Kasumi-1 (cell line): ENCODE measurements at places on chromosomes 11 and 22.

- DNase-seq, result no peak
These were observed 606.8 kb downstream of the NTM start for GRCh38 chr11:131977231-131977630.

GRCh38 chr22:50032941-50033601 is 20.5 kb upstream of the IL17REL start:
- DNase-seq, result no peak

- peak; percentile 44 for DNase-seq
These were observed 54.4 kb upstream of the GRK2 start for GRCh38 chr11:67211656-67212436.

DNA sequence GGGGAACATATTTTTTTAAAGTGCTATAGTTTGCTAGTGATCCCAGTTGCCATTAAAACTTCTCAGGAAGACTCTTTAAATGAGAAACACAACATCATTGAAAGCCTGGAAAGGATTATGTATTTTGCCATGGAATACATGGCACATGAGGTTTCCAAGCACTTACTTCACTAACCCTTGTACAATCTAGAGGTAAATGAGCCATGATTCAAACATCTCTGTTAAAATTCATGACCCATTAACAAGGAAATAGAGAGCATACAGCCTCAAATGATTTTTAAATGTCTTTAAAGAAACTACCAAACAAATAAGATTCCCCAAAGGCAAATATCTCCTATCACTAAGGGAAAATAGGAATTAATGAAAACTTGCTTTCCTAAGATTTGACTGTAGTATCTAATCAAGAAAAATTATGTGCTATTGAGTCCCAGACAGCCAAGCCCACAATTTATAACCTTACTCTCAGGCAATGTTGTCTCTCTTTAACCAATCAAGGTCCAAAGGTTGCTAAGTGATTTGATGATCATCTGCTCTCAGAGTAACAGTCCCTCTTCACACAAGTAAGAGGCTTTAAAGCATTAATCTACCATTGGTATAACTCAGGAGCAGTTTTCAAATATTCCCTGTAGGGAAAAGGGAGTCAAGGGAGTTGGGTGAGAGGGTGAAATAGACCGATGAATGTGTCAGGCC is 92.0 kb upstream of the DDI1 start:
- no peak for DNase-seq

- DNase-seq, result peak; percentile 62
These were observed 3.9 kb upstream of the SCN2B start for GRCh38 chr11:118180300-118180703.

GRCh38 chr11:131095511-131096185 is 179.4 kb upstream of the SNX19 start:
- no peak for DNase-seq

GRCh38 chr11:113045146-113045545 is 83.9 kb downstream of the NCAM1 start:
- DNase-seq, result no peak

GRCh38 chr11:128311742-128312719 is 275.3 kb downstream of the ETS1 start:
- no peak for DNase-seq

GRCh38 chr11:134481135-134481534 is 69.1 kb upstream of the B3GAT1 start:
- no peak for DNase-seq

- no peak for DNase-seq
These were observed 27.8 kb upstream of the CSNK2A3 start for GRCh38 chr11:11380883-11381282.

GRCh38 chr11:31824879-31825837 is 14.0 kb upstream of the PAX6 start:
- no peak for DNase-seq

GRCh38 chr11:69481393-69481844 is at the start of gene LINC01488:
TSS of gene LINC01488 (plus strand) at chr11:69481663.
- DNase-seq, result no peak

- DNase-seq, result no peak
These were observed 343.1 kb upstream of the SYN3 start for GRCh38 chr22:33401291-33401690.

- DNase-seq, result no peak
These were observed 6.6 kb downstream of the OR51F1 start for GRCh38 chr11:4763096-4763495.

- no peak for DNase-seq
These were observed 454.3 kb upstream of the KIRREL3 start for GRCh38 chr11:127454856-127455255.

DNA sequence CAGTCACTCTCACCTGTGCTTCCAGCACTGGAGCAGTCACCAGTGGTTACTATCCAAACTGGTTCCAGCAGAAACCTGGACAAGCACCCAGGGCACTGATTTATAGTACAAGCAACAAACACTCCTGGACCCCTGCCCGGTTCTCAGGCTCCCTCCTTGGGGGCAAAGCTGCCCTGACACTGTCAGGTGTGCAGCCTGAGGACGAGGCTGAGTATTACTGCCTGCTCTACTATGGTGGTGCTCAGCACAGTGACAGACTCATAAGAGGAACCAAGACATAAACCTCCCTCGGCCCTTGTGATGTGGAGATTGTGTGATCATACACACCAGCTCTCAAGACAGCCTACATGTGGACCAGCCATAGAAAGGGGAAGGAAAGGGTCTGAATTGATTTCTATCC is 113.3 kb downstream of the ZNF280B start:
- DNase-seq, result no peak

DNA sequence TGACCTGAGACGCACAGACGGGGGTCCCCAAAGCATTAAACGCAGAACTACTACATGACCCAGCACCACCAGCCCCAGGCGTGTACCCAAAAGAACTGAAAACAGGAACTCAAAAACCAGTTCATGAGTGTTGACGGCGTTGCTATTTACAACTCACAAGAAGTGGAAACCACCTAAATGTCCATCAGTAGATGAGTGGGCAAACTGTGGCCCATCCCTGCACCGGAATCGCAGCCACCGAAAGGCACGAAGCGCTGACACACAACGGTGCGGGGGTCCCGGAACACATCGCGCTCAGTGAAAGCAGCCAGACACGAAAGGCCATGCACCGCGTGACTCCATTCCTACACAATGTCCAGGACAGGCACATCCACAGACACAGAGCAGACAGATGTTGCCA is 79.2 kb downstream of the TRMU start:
- no peak for DNase-seq

GRCh38 chr11:11555208-11555607 is 66.6 kb downstream of the GALNT18 start:
- no peak for DNase-seq

- no peak for DNase-seq
These were observed 3.2 kb upstream of the PRR5 start for GRCh38 chr22:44698531-44699421.

DNA sequence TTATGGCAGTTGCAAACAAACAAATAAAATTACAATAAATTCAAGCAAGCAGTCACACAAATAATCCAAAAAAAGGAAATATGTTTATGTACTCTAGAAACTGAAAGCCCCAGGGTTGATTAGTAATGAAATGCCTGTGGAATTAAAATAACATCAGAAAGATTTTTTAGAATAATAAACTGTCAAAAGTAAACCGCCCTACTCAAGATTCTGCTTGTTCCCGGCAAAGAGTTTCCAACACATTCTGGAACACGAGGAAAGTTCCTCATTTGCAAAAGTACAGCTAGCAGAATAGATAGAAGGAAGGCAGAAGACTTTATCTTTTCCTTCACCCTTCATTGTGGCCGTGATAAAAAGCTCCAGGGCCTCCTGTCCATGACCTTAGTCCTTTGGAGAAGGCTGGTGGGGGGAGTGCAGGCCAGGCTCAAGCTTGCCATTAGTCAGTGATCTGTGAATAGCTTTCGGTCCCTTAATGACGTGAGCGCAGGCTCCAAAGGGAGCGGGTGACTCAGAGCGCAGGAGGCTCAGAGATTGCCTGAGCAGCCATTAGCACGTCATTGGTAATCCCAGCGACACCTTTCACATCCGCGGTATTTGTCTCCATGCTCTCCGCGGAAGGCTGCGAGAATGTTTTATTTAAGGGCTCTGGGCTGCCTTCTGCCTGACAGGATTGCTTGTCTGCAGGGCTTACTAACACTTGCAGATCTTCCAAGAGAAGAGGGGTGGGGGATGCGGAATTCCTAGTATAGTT is 458.3 kb downstream of the METTL15 start:
- no peak for DNase-seq

- no peak for DNase-seq
These were observed 7.9 kb downstream of the MUC5B start for GRCh38 chr11:1230456-1231395.

- peak; percentile 96 for DNase-seq
These were observed 41.2 kb downstream of the IGLL5 start for GRCh38 chr22:22928666-22929380.

DNA sequence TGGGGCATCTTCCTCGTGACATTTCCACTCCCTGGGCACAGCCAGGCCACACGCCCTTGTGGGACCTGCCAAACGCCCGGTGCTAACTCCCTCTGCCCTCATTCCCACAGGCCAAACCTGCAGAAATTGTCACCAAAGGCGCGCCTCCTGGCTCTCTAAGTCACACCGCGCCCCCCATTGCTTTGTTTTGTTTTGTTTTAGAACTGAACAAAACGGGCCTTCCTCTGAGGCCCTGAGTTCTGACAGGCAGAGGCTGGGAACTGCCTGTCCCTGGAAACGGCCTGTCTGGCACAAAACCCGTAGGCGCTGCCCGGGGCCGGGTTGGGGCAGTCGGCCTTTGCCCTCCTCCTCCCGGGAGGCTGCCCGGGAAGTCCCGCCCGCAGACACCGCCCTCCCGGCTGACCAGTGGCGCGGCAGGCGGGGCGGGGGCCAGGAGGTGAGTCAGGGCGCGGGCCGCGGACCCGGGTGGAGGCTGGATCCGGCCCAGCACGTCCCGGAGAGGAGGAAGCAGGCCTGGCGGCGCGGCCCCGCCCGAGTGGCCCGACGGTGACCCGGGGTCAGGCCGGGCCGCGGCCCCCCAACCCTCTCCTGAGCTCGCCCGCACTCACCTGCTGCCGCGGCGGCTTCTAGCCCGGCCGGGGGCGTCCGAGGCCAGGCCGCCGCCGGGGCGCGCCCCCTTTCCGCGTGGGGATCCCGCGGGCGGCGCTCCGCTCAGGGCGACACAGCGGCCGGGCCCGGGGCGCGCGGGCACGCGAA is 465 bp downstream of the SUN2 start:
- DNase-seq, result no peak

DNA sequence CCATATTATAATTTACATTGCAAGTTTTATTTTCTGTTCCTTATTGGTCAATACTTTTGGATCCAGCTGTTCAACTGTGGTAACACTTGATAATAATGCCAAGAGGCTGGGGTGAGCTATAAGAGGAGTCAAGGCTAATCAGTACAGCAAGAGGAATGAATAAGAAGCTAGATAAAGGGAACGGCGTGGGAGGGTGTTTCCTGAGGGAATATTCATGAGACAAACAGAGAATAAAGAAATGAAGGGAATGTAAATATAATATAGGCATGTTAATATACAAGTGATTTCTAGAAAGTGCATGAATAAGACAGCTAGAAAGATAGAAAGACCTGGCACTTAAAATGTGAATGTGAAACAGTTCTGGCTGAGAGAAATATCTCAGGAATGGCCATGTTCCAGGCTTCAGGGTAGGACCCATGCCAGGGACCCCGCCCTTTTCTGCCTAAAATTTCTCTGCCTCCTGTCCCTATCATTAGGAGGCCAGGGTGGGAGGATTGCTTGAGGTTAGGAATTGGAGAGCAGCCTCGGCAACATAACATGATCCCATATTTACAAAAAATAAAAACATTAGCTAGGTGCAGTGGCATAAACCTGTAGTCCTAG is 3.9 kb downstream of the OR51B4 start:
- DNase-seq, result no peak

- no peak for DNase-seq
These were observed 287 bp downstream of the RPS13 start for GRCh38 chr11:17077240-17077519.

DNA sequence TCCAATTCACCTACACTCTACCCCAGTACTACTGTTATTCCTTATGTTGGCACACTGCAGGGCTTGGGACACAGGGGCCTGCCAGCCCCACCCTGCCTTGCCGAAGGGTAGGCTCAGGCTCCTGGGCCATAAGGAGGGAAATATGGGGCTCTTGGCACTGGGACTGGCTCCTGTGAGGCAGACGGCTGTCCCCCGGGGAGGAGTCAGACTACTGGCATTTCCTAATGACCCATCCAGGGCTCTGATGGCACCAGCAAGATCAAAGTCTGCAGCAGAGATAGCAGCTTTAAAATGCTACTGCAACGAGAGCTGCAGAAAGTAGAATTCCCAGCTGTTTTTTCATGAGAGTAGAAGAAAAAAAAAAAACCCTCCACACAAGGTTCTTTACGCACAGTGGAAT is 42.2 kb upstream of the CYP2D6 start:
- DNase-seq, result no peak

DNA sequence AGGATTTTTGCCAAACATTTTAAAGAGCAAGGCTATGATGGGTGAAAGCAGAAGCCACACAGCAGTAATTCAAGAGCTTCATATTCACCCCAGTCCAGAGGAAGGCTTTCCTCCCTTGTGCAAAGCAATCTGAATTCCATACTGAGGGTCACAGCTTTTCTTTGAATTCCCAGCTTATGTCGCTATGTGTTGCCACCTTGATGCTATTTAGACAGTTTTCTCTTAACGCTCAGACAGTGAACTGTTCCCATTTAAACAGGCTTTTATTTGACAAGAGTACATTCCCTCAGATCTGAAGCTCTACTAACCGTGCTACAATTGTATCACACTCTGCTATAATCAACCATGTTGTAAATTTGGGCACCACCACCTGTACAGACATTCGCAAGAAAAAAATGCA is 279.7 kb downstream of the CADM1 start:
- DNase-seq, result no peak

DNA sequence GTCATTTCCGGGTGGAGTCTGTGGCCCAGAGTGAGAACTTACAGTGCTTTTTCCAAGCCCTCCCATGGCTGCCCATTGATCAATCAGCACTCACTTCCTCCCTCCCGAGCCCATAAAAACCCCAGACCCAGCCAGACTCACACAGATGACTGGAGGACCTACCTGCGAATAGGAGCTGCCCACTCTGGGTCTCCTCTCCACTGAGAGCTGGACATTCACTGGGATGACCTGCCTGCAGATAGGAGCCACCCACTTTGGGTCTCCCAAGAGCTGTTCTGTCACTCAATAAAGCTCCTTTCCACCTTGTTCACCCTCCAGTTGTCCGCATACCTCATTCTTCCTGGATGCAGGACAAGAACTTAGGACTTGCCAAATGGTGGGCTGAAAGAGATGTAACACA is 56.0 kb upstream of the B3GNT6 start:
- no peak for DNase-seq

DNA sequence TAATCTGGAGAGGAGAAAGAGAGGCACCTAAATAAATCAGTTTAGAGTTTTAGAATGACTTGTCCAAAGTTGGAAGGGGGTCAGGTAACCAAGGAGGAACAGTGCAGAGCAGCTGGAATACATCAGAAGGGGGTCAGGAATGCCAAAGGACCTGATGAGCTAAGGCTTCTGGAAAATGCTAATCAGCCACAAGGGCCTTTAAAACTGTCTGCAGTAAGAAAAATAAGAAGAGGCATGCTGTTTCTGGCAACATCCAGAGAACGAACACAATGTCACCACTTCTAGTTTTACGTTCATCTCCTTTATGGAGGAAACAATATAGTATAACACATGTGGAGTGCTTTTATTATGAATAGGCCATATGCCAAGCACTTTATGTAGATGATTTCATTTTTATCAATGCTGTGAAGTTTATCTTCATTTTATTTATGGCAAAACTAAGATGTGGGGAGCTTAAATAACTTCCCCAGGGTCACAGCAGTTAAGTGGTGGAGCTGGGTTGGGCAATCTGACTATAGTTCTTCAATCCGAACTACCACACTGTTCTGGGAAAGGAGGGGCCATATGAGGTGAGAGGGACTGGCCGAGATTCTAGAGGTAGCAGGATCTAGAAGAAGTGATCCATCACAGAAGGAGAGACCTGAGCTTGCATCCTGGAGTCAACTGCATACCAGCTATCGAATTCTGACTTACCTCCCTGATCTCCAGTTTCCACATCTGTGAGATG is 22.6 kb downstream of the ACO2 start:
- DNase-seq, result no peak
